ENCODE measurements at places on chromosomes 1 and 21.

DNA sequence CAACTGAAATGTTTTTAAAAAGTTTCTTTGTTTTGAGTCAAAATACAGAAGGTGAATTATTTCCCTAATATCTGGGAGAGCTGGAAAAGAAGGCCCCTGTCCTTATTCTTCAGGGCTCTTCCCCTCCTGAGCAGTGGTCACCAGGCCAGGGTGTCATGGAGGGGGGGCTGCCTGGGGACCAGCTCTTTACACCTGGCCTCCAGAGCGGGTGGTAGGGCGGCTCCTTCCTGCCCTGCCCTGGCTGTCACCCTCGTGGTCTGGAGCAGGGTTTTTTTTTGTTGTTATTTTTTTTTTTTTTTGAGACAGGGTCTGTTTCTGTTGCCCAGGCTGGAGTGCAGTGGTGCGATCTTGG, 6.6 kb downstream of the SKI start:
- DNase-seq: no peak

DNA sequence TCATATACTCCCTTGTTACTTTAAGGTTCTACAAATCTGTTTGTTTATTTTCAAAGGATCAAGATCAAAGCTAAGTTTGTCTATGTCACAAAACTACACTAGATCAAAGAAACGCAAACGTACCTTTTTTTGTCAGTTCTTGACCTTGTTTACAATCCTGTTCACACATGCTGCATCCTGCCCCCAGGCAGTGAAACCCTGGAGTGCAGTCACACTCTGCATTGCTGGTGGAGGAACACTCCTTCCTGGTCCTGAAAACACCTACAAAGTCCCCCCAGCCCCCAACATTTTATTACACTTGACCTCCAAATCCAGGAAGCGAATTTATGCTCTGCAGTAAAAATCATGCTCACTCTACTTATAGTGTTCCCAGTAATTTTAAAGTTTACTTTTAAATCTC, 2.6 kb downstream of the TNFRSF9 start:
- no peak for DNase-seq

DNA sequence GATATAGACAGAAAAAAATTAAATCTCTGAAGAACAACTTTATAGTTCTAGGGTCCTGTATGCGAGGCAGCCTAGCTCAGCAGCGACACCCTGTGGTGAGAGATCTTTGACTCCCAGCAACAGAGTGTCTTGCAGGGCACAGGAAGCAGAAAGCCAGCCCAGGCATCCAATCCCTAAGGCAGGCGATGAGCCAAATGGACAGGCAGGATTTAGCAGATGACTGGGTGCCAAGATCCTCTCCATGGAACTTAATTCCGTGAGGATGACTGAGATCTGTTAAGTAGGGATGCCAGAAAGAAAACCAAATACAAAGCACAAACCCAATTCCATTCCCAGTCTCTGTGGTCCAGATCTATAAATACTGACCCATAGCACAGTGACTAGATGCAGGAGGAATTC, 38.8 kb downstream of the HLCS start:
- DNase-seq: peak; percentile 92

GRCh38 chr1:238233966-238234365, 343.2 kb upstream of the ZP4 start:
- DNase-seq: no peak

DNA sequence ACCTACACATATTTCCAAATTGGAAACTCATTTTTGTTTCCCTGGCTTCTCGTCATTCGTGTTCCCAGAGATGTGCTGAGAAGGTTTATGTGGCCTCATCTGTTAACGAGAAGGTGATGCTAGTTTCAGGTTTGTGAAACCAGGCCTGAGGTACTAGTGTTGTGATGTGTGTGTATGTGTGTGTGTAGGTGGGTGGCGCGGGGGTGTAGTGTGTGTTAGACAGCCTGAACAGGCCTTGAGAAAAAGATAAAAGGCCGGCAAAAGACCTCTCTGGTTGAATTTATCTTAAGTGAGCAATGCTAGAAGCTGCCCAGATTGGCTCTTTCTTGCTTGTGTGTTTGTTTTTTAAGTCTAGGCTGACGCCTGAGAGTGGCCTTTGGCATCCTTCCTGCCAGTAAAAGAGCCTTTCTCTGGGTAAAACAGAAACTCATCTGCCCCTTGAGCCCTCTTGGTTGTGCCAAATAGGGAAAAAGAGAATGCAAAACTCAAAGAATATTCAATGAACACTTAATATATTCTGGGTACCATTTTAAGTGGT, 65.8 kb upstream of the HSD17B7 start:
- DNase-seq: no peak

- DNase-seq: no peak
These were observed 32.8 kb upstream of the ECE1 start for GRCh38 chr1:21323091-21323490.
